Upper lobe of left lung (tissue), 6 donors: ENCODE measurements at places on chromosomes 3 and 15. TPM values are rescaled to one million over a fixed set of nuclear protein-coding genes. Genes with fewer than 3 reads are reported as not detected.
A peak's percentile ranks its signal among the peaks of the same experiment; 100 is the strongest.

- H3K4me1 ChIP-seq, result no peaks in the 10 kb centered on the region
- H3K27me3 ChIP-seq, result no peaks in the 10 kb centered on the region
- no peak overlapping the region for H3K4me3 ChIP-seq
- no peak overlapping the region for H3K27ac ChIP-seq
- H3K36me3 ChIP-seq, result no peaks in the 10 kb centered on the region
- DNase-seq, result no peak
These were observed 343.5 kb downstream of the NEK10 start for GRCh38 chr3:27025718-27026117.

DNA sequence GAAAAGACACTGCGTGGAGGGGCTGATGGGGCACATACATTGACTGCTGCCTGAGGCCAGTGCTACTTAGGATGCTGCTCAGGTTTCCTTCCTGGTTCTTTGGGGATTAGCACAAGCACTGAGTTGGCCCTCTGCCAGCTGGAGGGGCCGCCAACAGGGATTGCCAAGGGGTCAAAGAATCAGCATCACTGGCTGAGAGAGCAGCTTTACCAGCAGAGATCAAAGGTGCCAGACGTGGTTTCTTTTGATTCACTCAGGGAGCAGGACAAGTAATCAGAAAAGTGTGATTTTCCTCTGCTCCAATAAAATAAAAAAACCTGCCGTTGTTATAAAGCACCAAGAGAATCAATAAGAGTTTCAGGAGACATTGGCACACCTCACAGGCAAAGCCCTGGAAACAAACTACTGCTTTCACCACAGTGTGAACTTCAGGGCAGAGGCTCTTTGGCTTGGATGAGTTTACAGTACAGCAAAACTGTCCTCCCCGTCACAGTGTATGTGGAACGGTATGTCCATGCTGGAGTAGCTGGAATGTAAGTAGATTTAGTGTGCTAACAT is 45.8 kb upstream of the FSIP1 start:
- H3K27me3 ChIP-seq, result no peaks in the 10 kb centered on the region
- no peaks in the 10 kb centered on the region for H3K36me3 ChIP-seq
- H3K4me1 ChIP-seq, result no peaks in the 10 kb centered on the region
- DNase-seq, result no peak
- H3K27ac ChIP-seq, result no peak overlapping the region
- H3K4me3 ChIP-seq, result no peak overlapping the region

DNA sequence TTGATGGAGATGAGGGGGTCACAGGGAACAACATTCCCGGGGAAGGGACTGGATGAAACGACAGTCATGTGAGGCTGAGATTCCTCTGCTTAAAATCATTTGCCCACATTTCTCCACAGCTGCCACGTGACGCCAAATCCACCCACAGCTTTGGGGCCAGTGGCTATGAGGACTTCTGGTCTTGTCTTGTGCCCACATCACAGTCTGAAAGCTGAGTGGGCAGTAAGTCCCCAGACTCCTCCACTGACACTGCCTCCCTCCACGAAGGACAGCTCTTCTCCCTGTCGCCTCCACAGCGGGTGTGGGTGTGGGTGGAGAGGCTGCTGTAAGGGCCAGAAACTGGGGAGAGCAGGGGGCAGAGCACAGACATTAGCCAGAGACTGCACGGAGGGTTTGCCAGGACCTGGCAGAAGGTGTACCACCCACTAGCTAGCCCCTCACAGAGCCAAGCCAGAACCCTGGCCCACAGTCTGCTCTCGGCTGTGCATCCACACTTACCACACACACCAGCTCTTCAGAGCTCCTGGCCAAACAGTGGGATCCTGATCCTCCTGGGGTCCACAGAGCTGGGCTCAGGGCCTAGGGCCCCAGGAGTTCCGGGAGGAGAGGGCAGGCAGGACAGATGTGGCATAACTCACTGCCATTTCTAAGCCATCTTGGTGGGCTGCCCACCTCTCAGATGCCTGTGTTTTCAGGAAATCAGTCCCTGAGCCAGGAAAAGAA is 24.2 kb downstream of the RAB6B start:
- H3K4me3 ChIP-seq, result no peak overlapping the region
- H3K36me3 ChIP-seq, result no peaks in the 10 kb centered on the region
- H3K27ac ChIP-seq, result no peak overlapping the region
- DNase-seq, result no peak

DNA sequence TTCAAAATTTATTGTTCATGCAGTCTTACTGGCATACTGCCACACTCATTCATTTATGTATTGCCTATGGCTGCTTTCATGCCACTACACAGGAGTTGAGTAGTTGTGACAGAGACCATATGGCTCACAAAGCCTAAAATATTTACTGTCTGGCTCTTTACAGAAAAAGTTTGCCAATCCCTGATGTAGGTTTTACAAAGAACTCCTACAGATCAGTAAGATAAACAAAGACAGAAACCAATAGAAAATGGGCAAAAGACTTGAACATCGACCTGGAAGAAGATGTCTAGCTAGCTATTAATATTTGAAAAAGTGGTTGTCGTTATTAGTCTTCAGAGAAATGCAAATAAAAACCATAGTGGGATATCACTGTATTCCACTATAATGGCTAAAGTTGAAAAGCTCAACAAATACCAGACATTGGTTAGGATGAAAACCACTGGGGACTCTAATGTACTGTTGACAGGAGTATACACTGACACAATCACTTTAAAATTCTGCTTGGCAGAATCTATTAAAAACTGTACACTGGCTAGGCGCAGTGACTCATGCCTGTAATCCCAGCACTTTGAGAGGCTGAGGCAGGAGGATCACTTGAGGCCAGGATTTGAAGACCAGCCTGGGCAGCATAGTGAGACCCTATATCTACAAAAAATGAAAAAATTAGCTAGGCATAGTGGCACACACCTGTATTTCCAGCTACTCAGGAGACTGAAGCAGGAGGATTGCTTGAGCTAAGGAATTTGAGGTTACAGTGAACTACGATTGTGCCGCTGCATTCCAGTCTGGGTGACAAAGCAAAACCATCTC is 87.7 kb downstream of the NEO1 start:
- H3K4me1 ChIP-seq, result no peaks in the 10 kb centered on the region
- H3K36me3 ChIP-seq, result peaks cover 4% of the 10 kb centered on the region
- H3K27ac ChIP-seq, result no peak overlapping the region
- H3K4me3 ChIP-seq, result no peak overlapping the region

DNA sequence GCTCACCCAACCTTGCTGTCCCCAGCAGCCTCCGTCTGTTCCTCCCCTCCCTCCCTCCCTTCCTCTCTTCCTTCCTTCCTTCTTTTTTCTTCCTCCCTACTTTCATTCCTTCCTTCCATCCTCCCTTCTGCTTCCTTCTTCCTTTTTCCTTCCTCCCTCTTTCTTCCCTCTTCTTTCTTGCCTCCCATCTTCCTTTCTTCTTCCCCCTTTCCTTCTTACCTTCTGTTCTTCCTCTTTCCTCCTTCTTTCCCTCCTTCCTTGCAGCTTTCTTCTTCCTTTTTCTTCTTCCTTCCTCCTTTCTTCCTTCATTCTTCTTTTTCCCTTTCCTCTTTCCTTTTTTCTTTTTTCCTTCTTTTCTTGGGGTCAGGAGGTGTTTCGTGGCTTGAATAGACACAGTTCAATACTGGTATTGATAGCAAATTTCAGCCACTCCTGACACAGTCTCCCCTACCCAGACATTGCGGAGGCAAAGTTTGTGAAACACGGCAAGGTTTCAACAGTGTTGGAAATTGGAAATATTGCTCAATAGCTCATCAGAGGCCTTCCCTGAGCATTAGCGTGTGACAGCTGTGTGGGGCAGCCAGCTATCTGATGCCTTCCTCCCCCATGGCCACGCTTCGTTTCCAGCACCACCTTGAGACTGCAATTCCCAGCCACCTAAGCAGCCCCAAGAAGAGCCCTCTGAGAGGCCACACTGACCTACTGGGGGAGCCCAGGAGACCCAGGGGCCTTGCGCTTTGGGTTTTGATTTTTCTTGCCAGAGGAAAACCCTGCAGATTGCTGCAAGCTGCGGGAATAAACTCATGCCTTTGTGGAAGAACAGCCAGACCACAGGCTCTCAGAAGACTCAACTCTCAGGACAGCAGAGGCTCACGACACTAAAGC is 82.2 kb downstream of the KLF15 start:
- no peaks in the 10 kb centered on the region for H3K27me3 ChIP-seq
- no peaks in the 10 kb centered on the region for H3K36me3 ChIP-seq
- peak overlapping the region; percentile 24 for H3K27ac ChIP-seq
- no peak for DNase-seq

- no peaks in the 10 kb centered on the region for H3K4me1 ChIP-seq
- H3K27ac ChIP-seq, result no peak overlapping the region
- H3K4me3 ChIP-seq, result no peak overlapping the region
- peak; percentile 81 for DNase-seq
- no peaks in the 10 kb centered on the region for H3K27me3 ChIP-seq
These were observed 55.3 kb downstream of the CCDC33 start for GRCh38 chr15:74291101-74292071.

DNA sequence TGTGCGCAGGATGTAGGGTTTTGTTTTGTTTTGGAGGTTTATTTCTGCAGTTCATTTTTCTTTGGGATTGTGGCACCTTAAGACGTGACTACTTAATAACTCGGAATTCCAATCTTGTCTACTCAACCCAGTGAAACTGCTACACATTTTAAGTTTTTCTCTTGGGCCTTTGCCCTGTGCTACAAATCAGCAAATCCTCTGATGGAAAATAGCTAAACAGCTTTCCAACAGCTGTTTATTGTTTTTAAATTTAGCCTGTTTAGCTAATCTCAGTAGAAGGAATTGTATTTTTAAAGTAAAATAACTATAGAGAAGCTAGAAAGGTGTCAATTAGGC is 48.4 kb downstream of the OPA1 start:
- no peak for DNase-seq
- no peaks in the 10 kb centered on the region for H3K4me1 ChIP-seq
- H3K27ac ChIP-seq, result no peak overlapping the region

- no peak overlapping the region for H3K27ac ChIP-seq
- no peaks in the 10 kb centered on the region for H3K36me3 ChIP-seq
- H3K27me3 ChIP-seq, result no peaks in the 10 kb centered on the region
- DNase-seq, result no peak
- peaks cover 49% of the 10 kb centered on the region for H3K4me1 ChIP-seq
These were observed 2.0 kb upstream of the EFCC1 start for GRCh38 chr3:128999102-128999501.

GRCh38 chr15:63860155-63860554 is 26.4 kb upstream of the HERC1 start:
- DNase-seq, result no peak
- no peak overlapping the region for H3K4me3 ChIP-seq
- H3K27me3 ChIP-seq, result no peaks in the 10 kb centered on the region

- no peak for DNase-seq
- peak overlapping the region; percentile 44 for H3K27ac ChIP-seq
- H3K36me3 ChIP-seq, result no peaks in the 10 kb centered on the region
These were observed 60.0 kb upstream of the IL12A start for GRCh38 chr3:159928666-159929065.

DNA sequence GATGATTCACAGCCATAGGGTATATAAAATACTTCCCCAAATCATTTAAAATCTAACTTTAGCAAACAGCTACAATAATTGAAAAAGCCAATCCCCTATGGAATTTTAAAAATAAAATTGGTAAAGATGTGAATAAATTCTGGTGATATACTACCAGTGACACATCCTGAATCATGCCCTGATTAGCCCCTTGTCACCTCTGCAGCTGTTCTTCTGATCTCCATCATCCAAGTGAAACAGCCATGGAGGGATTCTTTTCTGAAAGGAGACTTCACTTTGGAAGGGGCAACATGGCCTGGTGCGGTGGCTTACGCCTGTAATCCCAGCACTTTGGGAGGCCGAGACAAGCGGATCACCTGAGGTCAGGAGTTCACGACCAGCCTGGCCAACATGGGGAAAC is 115.6 kb upstream of the MLF1 start:
- no peaks in the 10 kb centered on the region for H3K27me3 ChIP-seq
- no peak overlapping the region for H3K27ac ChIP-seq
- no peaks in the 10 kb centered on the region for H3K4me1 ChIP-seq
- DNase-seq, result no peak

DNA sequence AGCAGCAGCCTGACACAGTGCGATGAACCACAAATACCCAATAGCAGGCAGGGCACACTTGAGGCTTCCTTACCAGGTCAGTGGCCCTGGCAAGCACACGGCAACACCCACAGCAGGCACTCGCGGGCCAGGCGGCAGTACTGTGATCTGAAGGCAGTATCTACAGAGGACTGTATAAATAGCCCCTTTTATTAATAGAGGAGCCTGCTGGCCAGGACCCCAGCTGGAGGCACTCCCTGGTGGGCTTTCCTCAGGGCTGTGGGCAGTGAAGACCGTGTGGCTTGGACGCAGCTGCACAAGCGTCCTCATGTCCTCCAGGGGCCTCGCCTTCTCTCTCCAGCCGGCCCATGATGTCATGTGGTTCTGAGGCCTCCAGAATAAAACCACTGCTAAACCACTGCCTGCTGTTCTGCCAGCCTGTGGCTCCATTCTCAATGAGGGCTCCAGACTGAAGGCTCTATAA is 44.1 kb downstream of the LRIG1 start:
- no peak overlapping the region for H3K4me3 ChIP-seq
- peak; percentile 31 for DNase-seq
- no peaks in the 10 kb centered on the region for H3K27me3 ChIP-seq

DNA sequence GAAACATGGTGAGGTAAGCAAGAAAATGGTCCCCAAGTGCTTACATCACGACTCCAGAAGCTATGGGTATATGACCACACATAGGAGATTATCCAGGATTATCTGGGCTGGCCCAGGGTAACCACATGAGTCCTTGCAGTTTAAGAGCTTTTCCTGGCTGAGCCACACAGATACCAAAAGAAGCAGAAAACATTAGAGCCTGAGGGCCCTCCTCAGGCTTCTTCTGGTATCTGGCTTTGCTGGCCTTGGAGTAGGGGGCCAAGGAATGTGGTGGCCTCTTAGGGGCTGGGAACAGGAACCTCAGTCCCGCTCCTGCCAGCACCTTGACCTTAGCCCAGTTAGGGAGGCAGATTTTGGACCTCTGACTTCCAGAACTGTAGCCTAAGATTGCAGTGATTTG is 259.1 kb downstream of the KCNMB2 start:
- H3K27me3 ChIP-seq, result no peaks in the 10 kb centered on the region
- H3K4me1 ChIP-seq, result no peaks in the 10 kb centered on the region
- DNase-seq, result no peak
- no peak overlapping the region for H3K27ac ChIP-seq

DNA sequence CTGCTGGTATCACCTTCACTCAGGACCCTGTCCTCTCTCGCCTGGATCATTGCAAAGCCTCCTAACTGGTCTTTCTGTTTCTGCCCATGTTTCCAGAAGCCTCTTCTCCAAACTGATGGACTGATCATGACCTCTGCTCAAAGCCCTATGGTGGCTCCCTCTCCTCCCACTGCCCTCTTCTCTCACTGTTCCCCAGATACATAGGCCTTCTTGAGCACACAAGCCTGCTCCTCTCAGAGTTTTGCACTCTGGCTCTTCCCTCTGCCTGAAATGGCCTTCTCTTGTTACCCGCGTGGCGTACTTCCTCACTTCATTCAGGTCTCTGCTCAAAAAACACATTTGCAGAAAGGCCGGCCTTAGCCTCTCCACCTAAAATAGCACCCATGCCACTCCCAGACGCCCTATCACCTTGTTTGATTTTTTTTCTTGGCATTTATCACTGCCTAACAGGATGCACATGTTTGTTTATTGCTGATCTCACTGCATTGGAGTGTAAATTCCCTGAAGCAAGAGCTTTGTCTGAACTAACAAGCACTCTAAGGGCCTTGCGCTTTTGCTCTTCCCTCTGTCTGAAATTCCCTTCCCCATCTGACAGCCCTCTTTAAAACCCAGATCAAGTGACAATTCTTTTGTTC is 1.4 kb upstream of the ETFA start:
- H3K36me3 ChIP-seq, result no peaks in the 10 kb centered on the region
- H3K27ac ChIP-seq, result no peak overlapping the region
- H3K4me1 ChIP-seq, result peaks cover 14% of the 10 kb centered on the region
- no peaks in the 10 kb centered on the region for H3K27me3 ChIP-seq

HIGD1A gene
- 79.7 TPM for total RNA-seq

CHRM5 gene
- total RNA-seq, result not detected

CASR gene
- 0.10 TPM for total RNA-seq

STRA6 gene
- total RNA-seq, result 0.88 TPM

RPUSD3 gene
- 35.7 TPM for total RNA-seq

CORO2B gene
- total RNA-seq, result 1.8 TPM

PLCL2 gene
- 6.5 TPM for total RNA-seq

CYP19A1 gene
- total RNA-seq, result 0.81 TPM
